Activated T-helper 1 cell treated with anti-CD3 and anti-CD28 coated beads, Interleukin-12 subunit alpha, Interleukin-12 subunit beta, Interleukin-2, Interleukin-4 antibody, amounts not matched to agents 30 ng/mL and 10 ng/mL and 1 ng/mL, durations not matched to agents 14 hours and 24 hours and 36 hours (primary cell): ENCODE measurements at places on chromosomes 5 and 9.

DNA sequence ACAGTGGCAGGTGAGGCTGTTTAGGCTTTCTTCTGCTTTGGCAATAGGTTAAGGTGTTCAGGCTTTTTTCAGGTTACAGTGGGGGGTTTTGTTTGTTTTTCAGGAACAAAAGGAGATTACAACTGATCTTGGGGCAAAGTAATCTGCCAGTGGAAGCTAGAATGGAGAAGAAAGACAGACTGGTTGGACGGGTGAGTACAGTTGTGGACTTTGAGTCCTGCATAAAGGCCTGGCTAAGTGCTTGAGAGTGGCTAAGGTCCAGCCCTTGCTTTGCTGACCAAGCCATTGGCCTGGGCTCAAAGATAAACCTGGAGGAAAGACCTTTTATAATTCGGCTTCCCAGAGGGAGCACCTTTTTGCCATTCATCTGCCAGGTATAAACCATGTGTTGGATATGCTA is 63.1 kb downstream of the MTMR12 start:
- H3K4me1 ChIP-seq, result no peaks in the 10 kb centered on the region
- no peaks in the 10 kb centered on the region for H3K27me3 ChIP-seq
- no peak overlapping the region for H3K27ac ChIP-seq
- no peak overlapping the region for H3K4me3 ChIP-seq
- H3K36me3 ChIP-seq, result peaks cover 25% of the 10 kb centered on the region
- no peak for DNase-seq

GRCh38 chr9:77472646-77473045 is 175.5 kb downstream of the GNA14 start:
- DNase-seq, result no peak
- H3K27ac ChIP-seq, result no peak overlapping the region
- no peak overlapping the region for H3K4me3 ChIP-seq
- H3K36me3 ChIP-seq, result peaks cover 4% of the 10 kb centered on the region
- H3K4me1 ChIP-seq, result peaks cover 37% of the 10 kb centered on the region

DNA sequence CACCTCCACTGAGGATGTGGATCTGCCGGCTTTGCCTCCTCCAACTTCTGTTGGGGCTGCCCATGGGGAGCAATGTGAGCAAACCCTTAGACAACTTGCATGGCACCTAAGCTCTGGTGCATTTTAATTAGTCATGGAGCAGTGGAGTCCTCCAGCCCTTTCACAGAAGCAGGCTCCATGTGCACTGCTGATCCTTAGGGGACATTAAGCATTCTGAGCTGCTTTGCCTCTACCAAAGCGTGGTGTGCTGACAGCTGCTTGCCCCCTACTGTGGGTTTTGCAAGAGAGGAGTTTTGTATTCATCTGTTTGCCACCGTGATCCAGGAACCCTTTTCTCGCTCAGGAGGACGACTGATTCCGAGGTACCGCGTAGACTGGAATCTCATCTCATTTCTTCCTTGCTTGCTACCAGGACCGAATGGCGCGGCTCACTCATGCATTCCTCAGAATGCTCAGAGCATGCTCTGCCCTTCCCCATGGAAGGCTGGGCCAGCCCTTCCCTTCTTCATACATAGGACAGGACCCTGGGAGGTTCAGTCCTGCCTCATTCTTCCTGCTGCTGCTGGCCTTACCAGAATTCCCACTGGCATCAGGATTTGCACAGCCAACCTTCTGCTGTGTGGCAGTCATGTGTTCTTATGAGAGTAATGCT is 432.5 kb downstream of the GADD45G start:
- DNase-seq, result no peak
- no peaks in the 10 kb centered on the region for H3K27me3 ChIP-seq
- H3K4me3 ChIP-seq, result no peak overlapping the region
- no peak overlapping the region for H3K27ac ChIP-seq

GRCh38 chr9:117596678-117597077 is 107.5 kb upstream of the TLR4 start:
- DNase-seq, result no peak
- no peaks in the 10 kb centered on the region for H3K4me1 ChIP-seq
- no peak overlapping the region for H3K27ac ChIP-seq

- no peaks in the 10 kb centered on the region for H3K4me1 ChIP-seq
- no peak overlapping the region for H3K27ac ChIP-seq
- no peak overlapping the region for H3K4me3 ChIP-seq
- no peaks in the 10 kb centered on the region for H3K27me3 ChIP-seq
These were observed 128.2 kb upstream of the GAS1 start for GRCh38 chr9:87075537-87075936.

DNA sequence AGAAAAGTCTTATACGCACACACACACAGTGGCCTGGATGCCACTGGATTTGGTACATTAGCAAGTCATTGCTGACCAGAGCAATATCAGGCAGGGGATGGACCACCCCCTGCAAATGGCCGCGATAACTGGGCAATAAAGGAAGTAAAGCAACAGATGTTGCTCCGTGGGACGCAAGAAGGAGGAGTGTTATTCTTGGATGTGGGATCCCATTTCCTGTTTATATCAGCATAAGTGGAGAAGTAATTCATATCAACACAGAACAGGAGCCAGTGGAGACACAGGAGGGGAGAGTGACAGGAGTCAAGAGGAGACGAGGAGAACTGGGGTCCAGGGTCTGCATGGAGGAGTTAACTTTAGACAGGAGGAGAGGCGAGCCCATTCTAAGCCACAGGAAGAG is 18.4 kb downstream of the RUFY1 start:
- H3K4me3 ChIP-seq, result no peak overlapping the region
- no peak overlapping the region for H3K27ac ChIP-seq
- peaks cover 24% of the 10 kb centered on the region for H3K36me3 ChIP-seq
- no peak for DNase-seq

DNA sequence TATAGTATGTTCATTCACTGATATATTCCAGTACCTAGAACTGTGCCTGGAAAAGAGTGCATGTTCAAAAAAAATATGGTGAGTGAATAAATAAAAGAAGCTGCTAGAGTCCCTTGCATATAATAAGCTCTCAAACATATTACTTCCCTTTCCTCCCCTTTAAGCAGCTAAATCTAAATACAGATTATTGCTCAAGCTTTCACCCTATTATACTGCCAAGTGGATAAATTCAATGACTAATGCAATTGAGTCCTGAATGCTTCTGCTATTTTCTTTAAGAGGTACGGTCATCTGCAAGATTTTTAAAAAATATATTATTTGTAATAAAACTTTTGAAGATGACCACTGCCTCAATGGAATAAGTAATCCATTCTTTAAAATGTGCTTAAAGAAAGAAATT is 248.4 kb downstream of the PLK2 start:
- H3K4me1 ChIP-seq, result no peaks in the 10 kb centered on the region
- H3K36me3 ChIP-seq, result no peaks in the 10 kb centered on the region
- no peak for DNase-seq
- H3K4me3 ChIP-seq, result no peak overlapping the region
- H3K27me3 ChIP-seq, result peaks cover 4% of the 10 kb centered on the region
- no peak overlapping the region for H3K27ac ChIP-seq

- no peak overlapping the region for H3K27ac ChIP-seq
- no peaks in the 10 kb centered on the region for H3K36me3 ChIP-seq
- H3K4me3 ChIP-seq, result no peak overlapping the region
- no peaks in the 10 kb centered on the region for H3K4me1 ChIP-seq
- DNase-seq, result no peak
These were observed 212.1 kb downstream of the TLR4 start for GRCh38 chr9:117916291-117916690.

DNA sequence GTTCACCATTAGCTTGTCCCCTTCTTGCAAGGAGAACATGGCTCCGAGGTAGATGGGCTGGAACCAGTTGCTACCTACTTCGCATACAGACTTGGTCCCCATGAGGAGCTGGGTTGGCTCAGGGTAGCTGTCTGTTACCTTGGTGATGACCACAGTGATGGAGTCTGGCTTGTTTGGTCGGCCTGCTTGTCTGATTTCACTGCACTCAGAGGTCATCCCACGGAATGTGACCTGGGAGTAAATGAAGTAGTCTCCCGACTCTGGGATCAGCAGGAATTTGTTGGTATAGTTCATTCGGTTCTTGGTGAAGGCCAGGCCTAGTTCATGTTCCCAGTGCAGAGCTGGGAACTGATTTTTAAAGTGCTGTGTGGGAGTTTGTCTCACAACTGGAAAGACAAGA is 15.3 kb downstream of the TNFSF15 start:
- H3K4me3 ChIP-seq, result no peak overlapping the region
- peaks cover 33% of the 10 kb centered on the region for H3K36me3 ChIP-seq
- no peaks in the 10 kb centered on the region for H3K27me3 ChIP-seq
- H3K27ac ChIP-seq, result no peak overlapping the region
- DNase-seq, result no peak
- no peaks in the 10 kb centered on the region for H3K4me1 ChIP-seq

GRCh38 chr9:15155323-15155722 is 151.7 kb downstream of the TTC39B start:
- no peaks in the 10 kb centered on the region for H3K4me1 ChIP-seq
- H3K27ac ChIP-seq, result no peak overlapping the region
- no peaks in the 10 kb centered on the region for H3K27me3 ChIP-seq
- H3K36me3 ChIP-seq, result no peaks in the 10 kb centered on the region
- no peak for DNase-seq

- H3K27me3 ChIP-seq, result peaks cover 2% of the 10 kb centered on the region
- no peak overlapping the region for H3K27ac ChIP-seq
- no peak for DNase-seq
- H3K4me3 ChIP-seq, result no peak overlapping the region
These were observed 31.6 kb downstream of the DUSP1 start for GRCh38 chr5:172739375-172739774.

GRCh38 chr5:119435436-119436132 is 16.7 kb upstream of the HSD17B4 start:
- H3K27me3 ChIP-seq, result peaks cover 12% of the 10 kb centered on the region
- DNase-seq, result peak; percentile 43
- H3K4me1 ChIP-seq, result peaks cover 26% of the 10 kb centered on the region
- H3K27ac ChIP-seq, result no peak overlapping the region
- H3K36me3 ChIP-seq, result no peaks in the 10 kb centered on the region
- H3K4me3 ChIP-seq, result no peak overlapping the region
